CD8-positive, alpha-beta memory T cell (primary cell): ENCODE measurements at places on chromosomes 2 and 18. TPM values are rescaled to one million over a fixed set of nuclear protein-coding genes. Genes with fewer than 3 reads are reported as not detected.

GRCh38 chr2:48183991-48184390 lies 277.7 kb upstream of the FBXO11 start:
- DNase-seq: no peak

DNA sequence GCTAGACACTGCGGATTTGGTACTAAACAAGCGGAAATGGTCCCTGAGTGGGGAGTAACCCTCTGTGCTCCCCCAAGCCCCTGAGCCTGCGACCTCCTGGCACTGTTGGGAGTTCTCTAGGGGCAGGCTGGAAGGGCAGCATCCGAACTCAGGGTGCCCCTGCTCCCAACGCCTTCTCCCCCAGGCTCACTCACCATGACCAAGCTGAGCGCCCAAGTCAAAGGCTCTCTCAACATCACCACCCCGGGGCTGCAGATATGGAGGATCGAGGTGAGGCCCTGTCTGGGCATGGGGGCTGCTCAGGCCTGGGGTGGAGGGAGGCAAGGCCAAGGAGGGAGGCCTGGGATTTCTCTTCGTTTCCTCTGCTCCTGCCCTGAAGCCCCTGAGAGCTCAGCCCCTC lies 4.7 kb downstream of the VIL1 start:
- no peak for DNase-seq

DNA sequence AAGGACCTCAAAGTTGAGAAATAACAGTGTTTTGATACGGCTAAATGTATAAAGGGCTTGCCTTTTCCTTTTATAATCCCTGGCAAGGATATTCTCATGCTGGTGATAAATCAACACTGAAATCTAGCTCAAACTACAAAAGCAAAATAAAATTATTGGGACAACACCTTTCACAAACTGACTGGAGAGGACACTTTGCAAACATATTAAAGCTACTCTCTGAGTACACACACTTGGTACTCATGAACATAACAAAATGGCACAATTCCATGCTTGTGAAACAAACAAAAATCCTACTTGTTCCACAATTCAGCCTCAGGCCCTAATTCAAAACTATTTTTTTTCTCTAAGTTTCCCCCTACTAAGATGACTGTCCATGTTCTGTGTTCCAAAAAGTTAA lies 305.8 kb downstream of the ETAA1 start:
- DNase-seq: no peak

- no peak for DNase-seq
Measured at GRCh38 chr2:143716522-143716921, 587.3 kb downstream of the ARHGAP15 start.

DNA sequence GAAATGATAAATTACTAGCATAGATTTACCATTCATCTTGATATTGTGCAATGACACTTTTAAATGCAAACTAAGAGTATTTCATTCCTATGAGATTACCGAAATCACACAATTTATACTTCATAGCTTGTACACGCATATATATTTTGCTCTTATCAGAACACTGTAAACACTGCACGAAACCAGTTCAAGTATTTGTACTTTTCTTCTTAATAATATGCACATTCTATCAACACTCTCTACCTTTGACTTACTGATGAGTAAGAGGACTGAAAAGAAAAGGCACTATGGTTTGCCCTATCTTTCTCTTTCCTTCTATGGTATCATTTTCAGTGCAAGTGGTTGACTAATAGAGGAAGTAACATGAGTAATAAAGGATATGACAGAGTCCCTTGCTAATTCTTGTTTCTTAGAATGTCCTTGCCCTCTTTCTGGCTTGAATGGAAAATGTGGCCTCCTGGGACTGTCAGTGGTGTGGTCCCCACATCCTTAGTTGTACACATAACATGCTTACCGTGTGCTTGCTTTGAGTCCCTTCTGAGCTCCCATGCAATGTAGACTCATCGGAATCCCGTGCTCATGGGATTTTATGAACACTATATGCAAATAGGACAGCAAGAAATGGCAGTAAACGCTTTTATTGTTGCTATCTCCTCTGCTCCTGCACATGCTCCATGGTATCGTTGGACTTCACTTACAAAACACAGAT lies 363.5 kb upstream of the TNP1 start:
- DNase-seq: no peak

DNA sequence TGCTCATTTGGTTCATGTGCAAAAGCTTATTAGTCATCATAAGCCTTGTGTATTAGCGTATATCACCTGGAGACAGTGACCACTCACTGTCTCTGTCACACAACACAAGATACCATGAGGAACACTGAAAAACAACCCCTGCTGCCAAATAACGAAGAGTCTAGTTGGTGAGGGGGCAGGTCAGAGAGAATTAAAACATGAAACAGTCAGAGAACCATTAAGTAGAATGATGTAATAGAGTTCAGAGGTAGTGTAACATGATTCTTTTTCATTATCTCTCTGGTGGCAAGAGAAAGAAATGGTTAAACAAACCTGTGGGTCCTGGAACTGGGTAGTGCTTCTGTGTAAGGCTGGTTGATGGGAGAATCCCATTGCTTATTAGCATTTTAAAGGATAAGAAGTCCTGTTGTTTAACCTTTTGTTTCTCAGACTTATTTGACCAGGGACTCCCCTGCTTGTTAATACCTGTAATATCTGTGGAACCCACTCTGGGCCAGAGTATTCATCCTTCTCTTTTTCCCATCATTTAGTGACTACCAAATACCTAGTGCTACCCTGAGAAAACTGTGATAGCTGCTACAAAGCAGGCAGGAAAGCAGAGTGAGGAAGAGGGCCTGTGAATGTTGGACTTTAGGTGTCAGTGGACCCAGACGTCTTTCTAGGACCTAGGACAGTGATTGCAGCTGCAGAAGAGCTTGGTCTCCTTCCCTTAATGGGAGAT lies 38.0 kb downstream of the PTRHD1 start:
- no peak for DNase-seq

GRCh38 chr2:219215871-219216534 lies 2.8 kb downstream of the ABCB6 start:
- no peak for DNase-seq

DNA sequence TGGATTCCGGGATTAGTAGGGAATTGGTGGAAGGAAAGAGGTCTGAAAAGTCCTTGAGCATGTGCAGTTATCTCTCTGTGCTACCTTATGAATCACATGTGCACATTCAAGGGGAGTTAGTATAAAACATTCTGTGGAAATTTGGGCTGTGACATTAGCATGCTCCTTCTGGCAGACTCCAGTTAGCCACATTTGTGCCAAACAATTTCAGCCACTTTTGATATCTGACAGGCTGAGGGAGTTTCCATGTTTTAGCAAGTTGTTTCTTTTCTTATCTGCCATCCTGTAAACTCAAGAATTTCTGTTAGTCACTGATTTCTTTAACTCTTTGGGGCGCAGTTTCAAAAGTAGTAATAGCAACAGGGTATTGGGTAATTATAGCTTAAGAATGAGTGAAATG lies 28.3 kb upstream of the GYPC start:
- DNase-seq: no peak

FNDC4 gene
- 0.15 TPM for total RNA-seq

TTR gene
- not detected for total RNA-seq

HRH4 gene
- not detected for total RNA-seq

RGPD6 gene
- total RNA-seq: 9.7 TPM

ANKRD30B gene
- total RNA-seq: not detected
